ENCODE measurements at places on chromosomes 5 and 9.

GRCh38 chr5:34452170-34452828 lies 203.8 kb upstream of the RAI14 start:
- no peak for DNase-seq

DNA sequence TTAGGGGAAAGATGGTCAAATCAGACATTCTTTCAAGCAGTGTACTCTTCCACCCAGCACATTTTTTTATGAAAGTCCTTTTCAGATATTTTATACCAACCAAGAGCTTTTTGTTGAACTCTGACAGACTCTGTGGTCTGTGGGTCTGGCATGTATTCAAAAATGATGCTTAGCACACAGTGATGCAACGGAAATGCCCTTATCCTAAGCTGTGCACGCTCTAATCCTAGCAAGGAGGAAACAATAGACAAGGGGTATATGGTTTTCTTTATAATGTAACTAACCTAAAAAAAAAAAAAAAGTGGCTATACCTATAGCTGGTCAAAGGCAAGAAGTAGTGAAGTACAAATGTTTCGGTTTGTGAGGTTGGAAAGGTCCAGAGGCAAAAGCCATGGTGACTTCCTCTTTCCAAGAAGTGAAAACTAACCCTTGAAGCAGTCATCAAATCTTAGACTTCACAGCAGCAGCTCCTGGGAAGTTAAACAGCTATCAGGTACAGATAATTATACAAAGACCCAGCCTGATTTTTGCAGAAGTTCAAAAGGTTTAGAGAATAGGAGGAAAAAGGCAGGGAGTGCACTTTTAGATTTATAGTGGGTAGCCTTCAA lies 82.5 kb downstream of the SEMA6A start:
- no peak for DNase-seq

DNA sequence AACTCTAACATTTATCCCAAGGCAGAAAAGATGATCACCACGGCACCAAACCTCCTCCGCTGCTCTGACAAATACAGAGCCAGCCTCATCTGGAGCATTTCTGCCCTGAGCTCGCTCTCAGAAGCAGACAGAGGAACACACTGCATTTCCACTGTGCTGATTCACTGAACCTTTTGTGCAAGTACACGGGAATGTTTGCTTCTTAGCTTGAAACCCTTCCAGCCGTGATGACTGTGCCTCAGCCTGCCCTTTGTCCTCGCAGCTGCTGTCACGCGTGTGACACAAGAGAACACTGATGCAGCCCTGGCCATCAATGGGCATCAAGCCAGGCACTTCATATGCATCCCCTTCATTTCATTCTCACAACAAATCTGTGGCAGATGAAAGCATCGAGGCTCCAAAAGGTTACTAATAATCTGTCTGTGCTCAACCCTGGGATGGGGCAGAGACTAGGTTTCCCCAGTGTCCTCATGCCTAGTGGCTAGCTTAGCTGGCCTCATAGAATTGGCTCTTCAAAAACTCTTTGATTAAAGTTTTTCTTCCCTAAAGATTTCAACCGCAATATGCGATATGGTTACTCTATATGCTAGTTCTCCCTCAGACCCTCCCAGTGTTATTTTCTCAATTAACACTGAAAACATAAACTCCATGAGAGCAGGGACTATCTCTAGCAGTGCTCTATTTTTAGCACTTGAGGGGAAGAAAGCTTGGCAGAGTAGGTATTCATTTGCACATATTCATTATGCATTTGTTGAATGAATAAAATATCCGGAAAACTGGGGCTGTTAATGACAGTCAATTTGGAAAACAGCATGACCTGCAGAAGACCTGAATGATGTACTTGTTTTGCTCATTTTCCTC lies 7.3 kb downstream of the CDC14B start:
- no peak for DNase-seq

DNA sequence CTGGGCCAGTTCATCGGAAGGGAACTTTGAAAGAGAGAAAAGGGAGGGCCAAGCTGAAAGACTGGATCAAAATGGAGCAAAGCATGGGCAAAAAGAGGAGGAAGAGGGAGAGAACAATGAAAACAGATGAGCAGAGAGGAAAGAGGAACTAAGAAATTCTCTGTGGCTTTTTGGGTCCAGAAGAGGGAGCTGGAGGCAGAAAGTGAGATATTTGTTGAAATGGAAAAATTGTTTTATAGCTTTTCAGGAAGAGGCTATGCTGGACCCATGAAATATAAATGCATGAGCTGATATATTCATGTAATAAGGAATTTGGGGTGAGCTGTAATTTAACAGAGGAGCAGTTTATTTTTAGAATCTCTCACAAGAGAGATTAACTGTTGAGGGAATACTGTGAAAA lies 457.3 kb downstream of the DMAC1 start:
- DNase-seq: no peak
